ENCODE measurements at places on chromosomes 11 and 22.

GRCh38 chr22:37930952-37931440, 22.4 kb downstream of the C22orf23 start:
- no peak for DNase-seq

DNA sequence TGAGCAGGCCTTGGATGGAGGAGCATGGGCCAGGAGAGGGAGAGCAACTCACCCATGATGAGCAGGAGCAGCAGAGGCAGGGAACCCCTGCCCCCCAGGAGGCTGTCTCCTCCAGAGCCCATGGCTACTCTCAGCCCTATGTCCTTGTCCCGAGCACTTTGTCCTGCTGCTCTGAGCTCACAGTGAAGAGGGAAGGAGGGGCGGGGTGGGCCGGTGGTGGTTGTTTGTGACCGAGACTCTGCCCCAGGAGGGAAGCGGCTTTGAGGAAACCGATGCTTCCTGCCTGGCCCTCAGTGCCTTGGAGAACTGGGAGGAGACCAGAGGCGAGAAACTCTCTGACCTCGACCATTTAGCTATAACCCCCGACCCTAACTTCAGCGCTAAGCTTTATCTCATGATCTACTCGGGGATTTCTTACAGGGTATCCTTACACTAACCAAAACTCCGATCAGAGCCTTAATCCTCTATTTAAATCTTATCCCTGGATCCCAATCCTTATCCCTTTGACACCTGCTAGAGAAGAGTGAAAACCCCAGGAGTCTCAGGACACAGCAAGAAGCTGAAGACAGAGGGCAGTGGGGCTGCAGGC, at the start of gene ROBO4:
Gene ROBO4, minus strand, starts transcription at position 192 of the 589 bp plus-strand sequence. Its CDS starts 70 bp downstream, at position 122.
- DNase-seq = no peak

DNA sequence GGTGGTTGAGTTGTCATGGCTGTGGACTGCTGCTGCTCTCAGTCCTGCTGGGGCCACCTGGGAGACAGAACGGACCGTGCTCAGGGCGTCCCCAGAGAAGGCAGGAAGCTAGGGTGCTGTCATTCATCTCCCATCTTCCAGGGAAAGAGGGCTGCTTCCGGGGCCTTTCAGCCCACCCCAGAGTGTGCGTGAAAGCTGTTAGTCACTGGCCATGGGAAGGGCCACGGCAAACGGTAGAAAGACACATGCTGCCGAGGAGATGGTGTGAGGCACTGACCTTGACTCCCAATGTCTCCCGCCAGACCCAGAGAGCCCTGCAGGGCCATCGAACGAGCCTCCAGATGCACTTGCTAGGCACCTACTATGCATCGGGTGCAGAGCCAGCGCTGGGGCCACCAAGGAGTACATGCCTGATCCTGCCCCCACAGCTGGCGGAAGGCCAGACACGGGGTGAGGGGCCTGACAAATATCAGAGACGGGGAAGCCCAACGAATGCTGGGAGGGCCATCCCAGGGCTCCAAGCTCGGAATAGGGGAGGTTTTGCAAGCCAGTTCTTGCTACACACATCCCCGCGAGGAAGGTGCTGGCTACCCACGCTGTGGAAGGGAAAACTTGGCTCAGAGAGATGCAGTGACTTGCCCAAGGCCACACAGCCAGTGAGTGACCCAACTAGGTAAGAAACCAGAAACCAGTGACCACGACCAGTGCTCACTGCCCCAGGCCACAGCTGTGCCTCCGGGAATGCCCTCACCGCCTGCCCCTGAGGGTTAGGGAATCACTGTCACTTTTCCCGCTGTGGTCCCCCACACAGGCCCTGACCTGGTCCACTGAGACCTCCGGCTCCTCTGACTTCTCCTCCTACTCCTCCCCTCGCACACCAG, 10.1 kb downstream of the RAC2 start:
- no peak for DNase-seq

- no peak for DNase-seq
Observed at GRCh38 chr11:62677714-62678113, 1.2 kb downstream of the UBXN1 start.

DNA sequence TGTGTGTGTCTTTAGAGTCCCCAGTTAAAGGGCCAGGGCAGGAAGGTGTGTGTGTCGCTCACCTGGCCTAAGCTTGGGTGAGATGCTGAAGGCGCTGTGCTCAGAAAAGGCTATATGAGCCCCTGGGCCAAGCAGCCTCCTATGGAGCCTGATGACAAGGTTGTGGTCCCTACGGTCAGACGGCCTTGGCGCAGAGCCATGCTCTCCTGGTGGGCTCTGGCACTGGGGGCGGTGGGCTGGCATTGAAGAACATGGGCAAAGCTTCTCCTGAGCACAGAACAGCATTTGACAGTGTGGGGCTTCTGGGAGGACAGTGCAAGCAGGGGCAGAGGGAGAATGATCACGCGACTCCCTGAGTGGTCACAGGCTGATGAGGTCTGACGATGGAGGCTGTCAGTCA, 10.7 kb upstream of the LRRC10B start:
- DNase-seq = no peak

DNA sequence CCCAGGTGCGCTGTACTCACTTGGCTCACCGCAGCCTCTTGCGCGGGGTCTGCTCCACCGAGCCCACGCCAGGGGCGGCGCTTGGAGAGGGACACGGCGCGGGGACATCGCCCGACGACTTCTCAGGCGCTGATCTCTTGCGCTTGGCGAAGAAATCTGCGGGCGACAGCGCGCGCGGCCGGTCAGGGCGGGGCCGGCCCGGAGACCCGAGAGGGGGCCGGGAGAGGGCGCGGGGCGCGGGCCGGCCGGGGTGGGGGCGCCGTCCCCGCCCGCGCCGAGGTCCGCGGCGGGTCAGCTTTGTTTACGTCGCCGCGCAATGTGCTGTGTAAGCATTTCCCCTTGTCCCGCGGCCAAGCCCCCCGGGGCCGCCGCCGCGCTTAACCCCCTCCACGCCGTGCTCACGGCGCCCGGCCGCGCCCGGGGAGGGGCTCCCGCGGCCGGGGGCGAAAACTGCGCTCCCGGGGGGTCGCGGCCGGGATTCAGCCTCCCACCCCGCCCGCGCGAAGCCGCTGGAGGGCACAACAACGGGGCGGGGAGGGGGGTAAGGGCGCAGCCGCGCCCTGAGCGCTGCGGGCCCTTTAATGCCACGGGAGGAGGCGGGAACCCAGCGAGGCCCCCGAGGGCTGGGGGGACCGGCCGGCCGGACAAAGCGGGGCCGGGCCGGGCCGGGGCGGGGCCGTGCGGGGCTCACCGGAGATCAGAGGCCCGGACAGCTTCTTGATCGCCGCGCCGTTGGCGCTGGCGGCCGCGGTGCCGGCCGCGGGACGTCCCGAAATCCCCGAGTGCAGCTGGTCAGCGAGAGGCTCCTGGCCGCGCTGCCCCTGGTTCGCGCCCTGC, 1.4 kb downstream of the CDKN1C start:
- no peak for DNase-seq

GRCh38 chr11:22415476-22415875, 77.3 kb downstream of the SLC17A6 start:
- no peak for DNase-seq

GRCh38 chr11:46003572-46003971, 81.1 kb downstream of the LARGE2 start:
- DNase-seq = no peak

DNA sequence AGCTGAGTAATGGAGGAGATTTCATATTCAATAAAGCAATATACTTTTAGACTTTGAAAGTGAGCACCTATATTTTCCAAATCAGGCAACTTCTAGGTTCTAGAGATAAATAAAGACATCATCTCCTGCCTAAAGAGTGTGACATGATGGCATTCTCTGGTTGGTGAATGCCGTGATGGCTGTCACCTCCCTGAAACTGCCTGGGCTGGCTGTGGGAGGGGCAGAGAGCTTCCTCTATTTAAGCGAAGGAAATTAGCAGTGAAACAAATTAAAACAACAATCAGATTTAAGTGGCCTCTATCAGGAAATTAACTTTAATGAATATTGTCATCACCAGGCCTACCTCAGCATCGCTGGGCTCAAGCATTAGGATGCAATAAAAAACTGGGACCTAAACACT, 113.9 kb downstream of the ARL14EP start:
- DNase-seq = no peak

GRCh38 chr11:74650498-74650897, 58.1 kb downstream of the POLD3 start:
- no peak for DNase-seq

GRCh38 chr22:48188231-48188721, 1425.8 kb downstream of the TBC1D22A start:
- DNase-seq = no peak

- DNase-seq = no peak
Observed at GRCh38 chr11:19365743-19366410, 125.1 kb upstream of the E2F8 start.

DNA sequence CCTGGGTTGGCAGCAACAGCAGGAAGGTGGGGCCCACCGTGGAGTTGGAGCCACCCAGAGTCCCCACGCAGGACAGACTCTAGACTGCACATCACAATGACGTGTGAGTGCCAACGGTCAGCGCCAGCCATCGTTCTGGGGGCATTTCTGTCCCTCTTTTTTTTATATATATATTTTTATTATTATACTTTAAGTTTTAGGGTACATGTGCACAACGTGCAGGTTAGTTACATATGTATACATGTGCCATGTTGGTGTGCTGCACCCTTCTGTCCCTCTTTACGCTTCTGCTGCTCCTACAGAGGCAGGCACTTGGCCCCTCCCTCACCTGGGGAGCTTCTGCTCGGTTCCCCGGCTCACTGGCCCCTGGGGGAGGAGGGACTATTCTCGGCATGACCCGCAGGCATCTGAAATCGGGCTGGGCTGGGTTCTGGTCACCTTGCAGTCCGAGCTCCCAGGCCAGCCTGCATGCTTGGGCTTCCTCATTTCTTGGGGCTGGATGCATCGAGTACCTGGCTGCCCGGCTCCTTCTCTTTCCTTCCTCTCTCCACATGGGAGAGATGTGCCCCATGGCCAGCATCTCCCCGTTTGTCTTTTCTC, 787.4 kb downstream of the TBC1D22A start:
- DNase-seq = no peak
